Foreskin keratinocyte (primary cell): ENCODE measurements at places on chromosomes 12 and 14.

DNA sequence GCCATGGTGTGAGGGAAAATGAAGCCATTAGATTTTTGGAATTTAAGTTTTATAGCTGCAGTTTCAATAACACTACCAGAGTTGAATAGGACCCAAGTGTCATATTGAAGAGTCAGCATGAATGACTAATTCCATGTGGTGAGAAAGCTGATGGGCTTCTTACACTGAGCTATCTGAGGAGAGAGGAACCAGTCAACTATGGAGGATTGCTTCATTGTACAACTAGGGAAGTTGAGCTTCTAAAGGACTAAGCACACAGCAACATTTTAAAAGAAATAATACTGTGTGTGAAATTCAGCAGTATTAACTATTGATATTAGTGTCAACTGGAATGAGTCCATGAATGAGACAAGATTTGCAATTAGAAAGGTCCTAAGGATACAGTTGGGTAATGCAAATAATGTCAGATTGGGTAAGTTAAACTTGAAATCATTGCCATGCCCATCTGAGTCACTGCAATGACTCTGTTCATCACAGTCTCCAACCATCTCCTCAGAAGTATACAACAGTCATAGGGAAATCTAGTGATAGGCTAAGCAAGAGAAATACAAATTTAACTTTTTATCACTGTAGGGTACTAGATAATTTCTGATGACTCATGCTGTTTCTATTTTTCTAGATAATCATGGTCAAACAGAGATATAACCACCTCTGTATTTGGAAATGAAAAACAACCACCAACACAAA is 394.2 kb downstream of the FSCB start:
- DNase-seq = peak; percentile 64

- no peak for DNase-seq
These were observed 56.4 kb upstream of the LTA4H start for GRCh38 chr12:96091833-96092232.

DNA sequence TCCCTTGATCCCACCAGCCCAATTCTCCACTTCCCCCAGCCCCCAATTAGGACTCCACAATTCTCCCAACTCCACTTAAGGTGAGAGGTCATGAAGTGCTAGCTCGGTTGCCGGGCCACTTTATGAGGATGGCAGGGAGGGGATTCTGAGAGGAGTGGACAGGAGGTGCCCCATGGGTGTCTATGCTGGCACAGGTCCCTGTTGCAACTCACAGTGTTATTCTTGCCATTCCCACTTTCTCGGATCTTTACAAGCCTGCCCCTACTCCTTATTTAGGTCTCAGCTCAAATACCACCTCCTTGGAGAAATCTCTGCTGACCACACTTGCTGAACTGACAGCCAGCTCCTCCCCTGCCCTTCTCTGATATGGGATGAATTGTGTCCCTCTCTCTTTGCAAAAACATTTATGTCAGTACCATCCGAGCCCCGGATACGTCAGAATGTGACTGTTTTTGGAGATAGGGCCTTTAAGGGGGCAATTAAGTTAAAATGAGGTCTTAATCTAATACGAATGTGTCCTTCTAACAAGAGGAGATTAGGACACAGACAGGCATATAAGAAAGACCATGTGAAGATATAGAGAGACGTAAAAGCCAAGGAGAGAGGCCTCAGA is 4.2 kb upstream of the LGALS3 start:
- no peak for DNase-seq

DNA sequence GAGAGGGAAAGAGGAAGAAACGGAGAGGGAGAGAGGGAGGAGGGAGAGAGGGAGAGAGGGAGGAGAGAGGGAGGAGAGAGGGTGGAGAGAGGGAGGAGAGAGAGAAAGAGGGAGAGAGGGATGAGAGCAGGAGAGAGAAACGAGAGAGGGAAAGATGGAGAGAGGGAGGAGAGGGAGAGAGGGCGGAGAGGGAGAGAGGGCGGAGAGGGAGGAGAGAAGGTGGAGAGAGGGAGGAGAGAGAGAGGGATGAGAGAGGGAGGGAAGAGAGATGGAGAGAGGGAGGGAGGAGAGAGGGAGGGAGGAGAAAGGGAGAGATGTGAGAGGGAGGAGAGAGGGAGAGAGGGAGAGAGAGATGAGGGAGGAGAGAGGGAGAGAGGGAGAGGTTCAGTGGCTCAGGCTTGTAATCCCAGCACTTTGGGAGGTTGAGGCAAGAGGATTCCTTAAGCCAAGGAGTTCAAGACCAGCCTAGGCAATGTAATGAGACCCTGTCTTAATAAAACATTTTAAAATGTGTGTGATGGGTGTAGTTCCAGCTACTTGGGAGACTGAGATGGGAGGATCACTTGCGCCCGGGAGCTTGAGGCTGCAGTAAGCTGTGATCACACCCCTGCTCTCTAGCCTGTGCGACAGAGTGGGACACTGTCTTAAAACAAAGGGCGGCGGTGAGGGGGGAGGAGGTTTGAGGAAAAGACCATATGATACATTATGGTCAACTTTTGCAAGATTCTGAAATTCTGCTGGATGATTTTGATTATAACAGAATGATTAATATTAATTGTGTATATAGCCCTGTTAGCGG is 21.3 kb upstream of the SNRPF start:
- DNase-seq = no peak

DNA sequence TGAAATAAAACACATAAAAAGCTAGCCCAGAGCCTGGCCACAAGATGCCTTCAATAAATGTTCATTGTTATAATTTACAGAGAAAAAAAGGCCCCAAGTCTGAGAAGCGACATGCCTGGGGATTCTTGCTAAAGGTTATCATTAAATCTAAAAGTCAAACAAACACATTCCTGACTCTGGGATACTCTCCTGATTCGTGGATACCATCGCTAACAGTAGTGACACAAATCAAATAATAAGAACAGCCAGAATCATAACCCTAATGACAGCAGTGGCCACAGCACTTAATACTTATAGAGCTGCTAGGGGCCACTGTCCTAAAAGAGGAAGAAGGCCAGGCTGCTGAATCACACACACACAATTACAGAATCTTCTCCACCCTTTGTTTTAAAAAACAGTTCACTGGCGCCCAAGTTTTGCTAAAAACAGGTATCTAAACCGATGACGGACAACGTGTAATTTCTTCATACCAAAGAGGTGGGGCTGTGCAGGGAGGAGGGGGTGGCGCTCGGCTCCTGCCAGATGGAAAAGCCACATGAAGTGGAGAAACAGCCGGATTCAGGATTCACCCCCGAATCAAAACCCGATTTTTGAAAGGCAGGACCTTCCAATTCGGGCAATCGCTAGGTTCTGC is 1.2 kb downstream of the CLIP1 start:
- peak; percentile 44 for DNase-seq

GRCh38 chr12:132741620-132742019 is 20.0 kb downstream of the ANKLE2 start:
- no peak for DNase-seq

- peak; percentile 87 for DNase-seq
These were observed 78.1 kb upstream of the PTHLH start for GRCh38 chr12:28050606-28051005.

GRCh38 chr12:61993734-61994345 is 266.4 kb upstream of the USP15 start:
- peak; percentile 49 for DNase-seq

DNA sequence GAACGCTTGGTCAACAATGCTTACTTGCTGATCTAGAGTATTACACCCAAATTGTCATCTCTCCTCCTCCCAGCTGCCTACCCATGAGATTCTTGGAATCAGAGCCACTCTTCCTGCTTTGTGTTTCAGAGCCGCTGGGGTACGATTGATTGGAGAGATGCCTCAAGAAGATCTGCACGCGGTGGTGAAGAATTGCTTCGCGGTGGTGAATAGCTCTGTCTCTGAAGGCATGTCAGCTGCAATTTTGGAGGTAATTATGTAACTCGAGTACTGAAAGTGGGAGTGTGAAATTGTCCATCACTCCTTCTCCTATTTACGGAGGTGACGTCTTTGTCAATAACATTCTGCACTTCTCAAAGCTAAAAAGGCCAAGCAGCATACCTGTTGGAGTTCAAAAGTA is 93.9 kb downstream of the GLT1D1 start:
- no peak for DNase-seq

- DNase-seq = no peak
These were observed 1.9 kb downstream of the CCDC91 start for GRCh38 chr12:28192125-28192524.

DNA sequence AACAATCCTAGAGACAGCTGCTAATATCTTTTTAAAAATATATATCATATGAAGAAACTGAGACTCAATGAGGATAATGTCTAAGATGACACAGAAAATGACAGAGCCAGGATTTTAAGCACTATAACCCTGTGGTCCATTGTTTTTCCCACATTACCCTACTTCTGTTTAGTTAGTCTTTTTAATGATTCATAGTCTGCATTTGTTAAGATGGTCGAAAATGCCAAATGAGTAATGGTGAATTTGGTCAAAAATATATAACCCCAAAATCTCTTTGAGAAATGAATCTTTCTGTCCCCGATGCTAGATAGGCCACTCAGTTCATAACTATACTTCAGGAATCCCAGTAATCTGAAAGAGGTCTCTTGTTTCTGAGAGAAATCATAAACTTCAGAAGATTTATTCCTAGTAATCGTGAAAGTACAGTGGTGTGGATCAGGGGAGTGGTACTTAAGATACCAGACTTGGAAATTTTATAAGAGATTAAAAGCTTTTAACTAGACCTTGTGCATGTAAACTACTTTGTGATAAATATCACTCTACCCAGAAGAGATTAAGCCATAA is 10.8 kb downstream of the RTRAF start:
- DNase-seq = no peak

DNA sequence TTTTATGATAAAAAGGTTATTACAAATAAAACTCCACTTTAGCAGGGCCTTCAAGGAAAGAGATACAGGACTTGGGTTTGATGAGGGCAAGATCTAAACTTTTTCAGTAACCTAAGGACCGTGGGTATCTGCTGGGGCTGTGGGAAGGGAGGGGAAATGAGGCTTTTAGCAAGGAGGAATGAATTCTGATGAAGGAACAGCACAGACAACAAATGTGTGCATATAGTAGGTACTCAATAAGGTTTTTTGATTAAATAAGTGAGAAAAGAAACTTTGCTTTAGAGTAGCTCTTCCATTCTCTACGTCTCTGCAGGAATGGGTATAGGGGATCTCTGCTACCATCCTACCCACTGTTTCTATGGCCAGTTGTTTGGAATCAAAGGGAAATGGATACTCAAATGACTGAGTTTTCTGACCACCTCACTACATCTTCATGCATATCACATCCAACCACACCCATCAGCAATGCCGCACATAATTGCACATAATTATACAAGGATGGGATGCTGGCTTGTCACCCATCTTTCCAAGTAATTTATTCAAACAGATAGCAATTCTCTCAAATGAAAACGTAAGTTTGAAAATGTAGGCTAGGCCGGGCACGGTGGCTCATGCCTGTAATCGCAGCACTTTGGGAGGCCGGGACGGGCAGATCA is 59.5 kb upstream of the GTF2A1 start:
- DNase-seq = no peak
